ENCODE measurements at places on chromosomes 7 and 10.

DNA sequence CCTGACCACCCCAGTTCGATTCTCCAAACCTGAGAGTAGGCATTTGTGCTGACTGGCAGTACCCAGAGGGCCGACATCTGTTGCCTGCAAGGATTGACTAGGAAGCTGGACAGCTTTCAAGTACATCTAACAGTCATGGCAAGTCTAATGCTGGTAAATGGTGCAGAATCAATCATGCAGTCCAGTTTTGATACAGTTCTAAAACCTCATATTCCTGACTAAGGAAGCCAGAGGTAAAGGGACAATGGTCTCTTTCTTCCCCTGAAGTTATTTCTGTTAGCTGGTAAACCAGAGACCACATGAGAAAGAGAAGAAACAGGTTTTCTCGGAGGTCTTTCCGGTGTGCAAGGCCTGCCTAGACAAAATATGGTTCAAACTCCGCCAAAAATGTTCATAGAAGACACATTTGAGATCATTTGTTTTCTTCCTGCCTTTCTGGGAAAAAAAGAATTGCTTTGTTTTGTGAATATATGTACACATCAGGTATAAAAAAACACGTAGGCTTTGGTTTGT is 97.1 kb downstream of the WDR37 start:
- DNase-seq = no peak

GRCh38 chr7:40437498-40437897 is 302.7 kb downstream of the SUGCT start:
- peak; percentile 96 for DNase-seq

GRCh38 chr7:6622134-6622710 is 6.8 kb downstream of the ZNF853 start:
- DNase-seq = no peak

- no peak for DNase-seq
Measured at GRCh38 chr7:28709748-28710147, 248.4 kb downstream of the TRIL start.

GRCh38 chr7:138396251-138397070 is 63.6 kb upstream of the TRIM24 start:
- no peak for DNase-seq
